ENCODE measurements at places on chromosomes 4 and X.
A peak's percentile ranks its signal among the peaks of the same experiment; 100 is the strongest.

DNA sequence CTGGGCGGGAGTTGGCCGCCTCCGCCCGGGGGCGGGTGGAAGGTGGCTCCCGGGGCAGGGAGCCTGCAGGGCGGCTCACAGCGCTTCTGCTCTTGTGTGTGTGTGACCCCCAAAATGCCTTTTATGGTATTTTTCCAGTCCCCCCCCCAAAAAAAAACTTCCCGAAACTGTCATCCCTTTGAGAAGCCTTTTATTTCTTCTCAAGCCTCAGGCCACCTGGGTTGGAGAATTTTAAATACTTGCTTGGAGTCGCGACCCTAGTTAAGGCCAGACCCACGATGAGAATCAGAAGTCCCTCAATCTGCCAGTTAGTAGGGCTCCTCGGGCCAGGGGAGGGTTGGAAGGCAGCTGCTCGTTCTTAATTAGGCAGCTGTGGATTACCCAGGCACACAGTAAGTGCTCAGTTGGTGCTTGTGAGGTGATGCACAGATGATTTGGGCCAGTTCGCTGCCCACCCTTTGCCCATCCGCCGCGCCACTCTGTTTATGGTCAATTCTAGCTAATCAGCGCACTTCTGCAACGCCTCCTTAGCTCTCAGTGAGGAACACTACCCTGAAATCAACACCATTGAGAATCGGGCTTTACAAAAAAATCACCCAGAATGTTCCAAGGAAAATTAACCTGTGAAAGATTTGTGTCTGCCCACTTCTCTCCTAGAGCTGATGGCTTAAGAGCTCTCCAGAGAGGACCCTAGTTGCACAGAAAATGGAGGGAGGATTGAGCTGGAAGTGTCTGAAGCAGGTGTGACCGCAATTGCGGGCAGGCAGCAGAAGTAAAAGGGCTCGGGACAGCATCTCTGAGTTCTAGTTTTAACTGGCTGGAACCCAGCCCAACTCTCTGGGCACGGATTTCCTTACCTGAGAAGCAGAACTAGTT lies 648 bp upstream of the SCD5 start:
- no peak for DNase-seq

DNA sequence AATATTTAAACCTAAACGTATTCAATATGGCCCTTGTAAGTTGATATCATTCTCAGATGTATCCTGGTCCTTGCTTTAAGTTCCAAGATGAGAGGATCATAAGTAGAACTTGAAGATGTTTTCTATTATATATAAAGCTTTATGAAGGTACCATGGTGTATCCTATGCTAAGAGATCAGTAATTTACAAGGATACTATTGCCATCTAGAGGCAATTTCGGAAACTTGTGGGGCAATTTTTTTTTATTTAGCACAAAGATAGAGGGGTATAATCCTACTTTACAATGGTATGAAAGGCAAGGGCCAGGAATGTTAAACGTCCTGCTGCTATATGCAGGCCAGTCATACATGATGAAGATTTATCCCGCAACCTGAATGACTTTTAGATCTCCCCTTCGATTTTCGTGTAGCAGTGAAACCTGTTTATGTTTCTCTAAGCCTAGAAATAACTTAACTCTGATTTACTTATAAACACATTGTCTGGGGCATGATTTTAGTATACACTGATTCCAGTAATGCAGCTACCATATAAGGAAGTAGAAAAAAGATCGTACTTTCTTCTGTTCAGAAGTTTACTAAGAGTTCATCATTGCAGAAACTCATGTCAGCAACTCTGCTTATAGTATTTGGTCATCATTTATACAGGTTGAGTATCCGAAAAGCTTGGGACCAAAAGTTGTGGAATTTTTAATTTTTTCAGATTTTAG lies 2.6 kb downstream of the SLC25A31 start:
- DNase-seq: peak; percentile 2

DNA sequence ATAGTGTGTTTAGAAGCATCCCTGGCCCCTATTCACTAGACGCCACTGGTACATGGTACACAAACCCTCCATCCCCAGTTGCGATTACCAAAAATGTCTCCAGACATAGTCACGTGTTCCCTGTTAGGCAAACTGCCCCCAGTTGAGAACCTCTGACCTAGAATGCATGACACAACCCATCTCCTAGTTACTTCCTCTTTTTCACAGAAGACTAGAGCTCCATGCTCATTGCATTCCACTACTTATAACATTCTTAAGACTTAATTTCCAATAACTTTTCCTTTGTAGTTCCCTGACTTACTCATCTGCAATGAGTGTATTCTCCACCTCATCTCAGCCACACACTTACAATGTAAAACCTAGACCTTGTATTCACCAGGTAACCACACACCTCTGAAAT lies 68.6 kb downstream of the PRSS12 start:
- DNase-seq: no peak

- no peak for DNase-seq
Observed at GRCh38 chrX:30831082-30831481, 58.0 kb downstream of the TAB3 start.

- DNase-seq: no peak
Observed at GRCh38 chrX:30951003-30951402, 61.9 kb upstream of the TAB3 start.

DNA sequence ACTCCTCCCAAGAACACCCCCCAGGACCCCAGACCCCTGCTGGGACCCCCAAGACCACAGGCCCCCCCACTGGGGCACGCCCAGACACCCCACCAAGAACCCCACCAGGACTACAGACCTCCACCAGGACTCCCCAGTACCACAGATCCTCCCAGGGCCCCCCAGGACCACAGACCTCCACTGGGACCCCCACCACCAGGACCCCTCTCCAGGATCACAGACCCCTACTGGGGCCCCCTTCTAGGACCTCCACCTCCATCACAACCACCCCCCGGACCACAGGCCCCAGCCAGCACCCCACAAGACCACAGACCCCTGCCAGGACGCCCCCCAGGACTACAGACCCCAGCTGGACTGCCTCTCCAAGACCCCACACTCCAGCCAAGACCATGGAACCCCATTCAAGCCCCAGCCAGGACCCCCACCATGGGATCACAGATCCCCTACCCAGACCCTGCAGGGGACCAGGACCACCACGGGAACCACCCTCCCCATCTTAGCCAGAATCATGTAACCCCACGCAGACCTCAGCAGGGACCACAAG lies 855 bp upstream of the DHRSX start:
- DNase-seq: no peak

GRCh38 chrX:136712650-136713310 lies 64.8 kb downstream of the CD40LG start:
- DNase-seq: no peak

- no peak for DNase-seq
Observed at GRCh38 chr4:15343581-15343980, 84.3 kb upstream of the C1QTNF7 start.

- DNase-seq: no peak
Observed at GRCh38 chr4:151248519-151248918, 28.4 kb upstream of the PRSS48 start.

DNA sequence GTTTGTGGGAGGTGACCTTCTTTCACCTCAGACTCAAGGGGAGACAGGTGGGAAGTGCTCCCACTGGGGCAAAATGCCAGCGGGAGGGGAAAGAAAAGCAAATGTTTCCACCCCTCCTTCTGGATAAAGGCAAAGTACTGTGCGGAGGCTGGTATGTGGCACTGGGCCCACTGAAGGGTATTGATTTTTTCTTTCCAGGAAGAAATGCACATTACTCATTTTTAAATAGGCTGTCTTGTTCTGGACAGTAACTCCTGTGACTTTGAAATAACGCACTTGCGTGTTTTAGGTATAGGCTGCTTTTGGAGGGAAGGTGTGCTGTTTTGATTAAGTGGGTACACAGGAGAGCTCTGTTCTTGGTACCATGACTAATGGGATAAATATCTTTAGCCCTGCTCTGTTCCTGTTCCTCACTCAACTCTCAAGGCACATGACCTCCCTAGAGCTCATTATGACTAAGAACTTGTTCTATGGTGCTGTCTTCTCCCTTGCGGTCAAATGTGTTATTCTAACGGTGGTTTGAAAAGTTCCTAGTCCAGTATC lies 40.7 kb upstream of the MBTPS2 start:
- DNase-seq: no peak

GRCh38 chr4:165512424-165512823 lies 133.6 kb downstream of the CPE start:
- no peak for DNase-seq

DNA sequence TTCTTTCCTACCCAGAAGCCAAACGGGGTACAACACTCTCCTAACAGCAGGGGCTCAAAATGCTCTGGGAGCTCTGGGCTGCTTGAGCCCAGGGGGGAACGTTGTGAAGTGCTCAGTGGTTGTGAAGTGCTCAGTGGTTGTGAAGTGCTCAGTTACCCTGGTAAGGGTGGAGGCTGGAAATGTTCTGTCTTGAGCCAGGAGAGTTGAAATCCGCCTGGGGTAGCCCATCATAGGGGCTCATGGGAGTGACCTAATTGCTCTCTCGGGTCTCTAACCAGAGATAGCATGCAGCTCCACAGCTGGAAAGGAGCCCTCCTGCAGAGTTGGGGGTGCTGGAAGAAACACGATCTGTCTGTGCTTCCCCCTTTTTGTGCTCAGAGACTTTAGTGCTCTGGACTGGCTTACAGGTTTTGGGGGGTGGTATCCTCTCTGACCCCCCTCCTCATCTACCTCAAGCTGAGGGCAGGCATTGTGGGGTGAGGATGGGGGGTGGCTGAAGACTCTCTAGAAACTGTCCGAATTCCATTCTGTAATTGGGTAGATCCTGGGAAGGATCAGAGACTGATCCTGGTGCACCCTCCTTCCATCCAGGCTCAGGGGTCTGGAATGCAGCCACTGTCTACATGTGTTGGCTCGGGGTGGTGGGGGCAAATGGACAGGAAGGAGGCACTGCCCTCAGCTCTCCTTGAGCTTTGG lies 2.7 kb downstream of the EFNB1 start:
- DNase-seq: no peak

GRCh38 chrX:311156-312129 lies 7.2 kb downstream of the GTPBP6 start:
- no peak for DNase-seq

- no peak for DNase-seq
Observed at GRCh38 chrX:153719238-153719637, 4.9 kb downstream of the BCAP31 start.

GRCh38 chrX:39377773-39378172 lies 576.5 kb downstream of the MID1IP1 start:
- no peak for DNase-seq

DNA sequence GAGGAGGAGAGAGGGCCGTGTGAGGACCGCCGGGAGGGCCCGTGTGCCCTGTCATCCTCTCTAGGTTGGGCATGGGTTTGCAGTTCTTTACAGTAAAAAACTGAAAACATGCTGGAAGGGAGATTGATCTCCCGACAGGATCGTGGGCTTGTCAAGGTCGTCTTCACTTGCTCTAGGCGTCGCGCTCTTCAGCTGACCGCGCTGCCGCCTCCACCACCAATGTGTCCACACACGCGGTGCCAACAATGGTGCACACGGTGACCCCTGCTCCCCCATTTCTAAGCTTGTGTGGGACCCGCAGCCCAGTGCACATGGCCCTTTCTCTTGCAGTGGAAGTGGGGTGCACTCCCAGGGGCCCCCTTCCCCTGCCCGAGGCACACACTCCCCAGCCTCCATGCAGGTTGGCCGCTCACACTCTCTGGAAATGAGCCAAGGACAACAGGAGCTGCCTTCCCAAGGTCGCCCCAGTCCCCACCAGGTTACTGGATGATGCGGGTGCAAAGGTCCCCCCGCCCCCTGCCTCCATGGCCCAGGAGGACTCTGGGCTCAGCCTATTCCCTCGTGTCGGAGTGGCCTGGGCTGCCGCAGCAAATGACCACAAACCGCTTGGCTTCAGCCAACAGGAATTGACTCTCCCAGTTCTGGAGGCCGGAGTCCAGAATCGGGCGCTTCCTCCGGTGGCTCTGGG lies 1.7 kb upstream of the ZFP92 start:
- no peak for DNase-seq

DNA sequence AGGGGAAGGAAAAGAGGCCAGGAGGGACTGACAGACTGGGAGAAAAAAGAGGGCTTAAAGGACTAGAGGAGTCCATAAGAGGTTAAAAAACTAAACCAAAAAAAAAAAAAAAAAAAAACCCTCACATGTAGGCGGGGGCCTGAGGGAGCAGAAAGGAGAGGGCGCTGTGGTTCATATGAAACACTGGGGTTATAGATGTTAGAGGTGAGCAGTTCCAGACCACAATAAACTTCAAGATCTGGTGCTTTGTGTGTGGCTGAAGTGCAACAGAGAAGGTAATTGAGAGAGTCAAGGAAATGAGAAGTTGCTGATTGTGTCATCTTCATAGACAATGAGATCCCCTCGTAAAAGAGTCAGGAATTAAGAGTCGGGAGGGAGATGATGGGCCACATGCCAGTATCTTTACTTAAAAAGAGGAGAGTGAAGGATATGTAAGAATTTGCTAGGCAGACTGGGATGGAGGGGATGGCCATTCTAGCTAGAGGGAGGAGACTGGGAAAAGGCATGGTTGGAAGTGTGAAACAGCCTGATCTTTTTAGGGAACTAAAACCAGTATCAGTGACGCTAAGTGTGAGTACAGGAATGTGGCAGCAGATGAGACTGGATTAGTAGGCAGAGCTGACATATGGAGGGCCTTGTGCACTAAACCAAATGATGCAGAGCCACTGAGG lies 18.4 kb upstream of the OGT start:
- no peak for DNase-seq

DNA sequence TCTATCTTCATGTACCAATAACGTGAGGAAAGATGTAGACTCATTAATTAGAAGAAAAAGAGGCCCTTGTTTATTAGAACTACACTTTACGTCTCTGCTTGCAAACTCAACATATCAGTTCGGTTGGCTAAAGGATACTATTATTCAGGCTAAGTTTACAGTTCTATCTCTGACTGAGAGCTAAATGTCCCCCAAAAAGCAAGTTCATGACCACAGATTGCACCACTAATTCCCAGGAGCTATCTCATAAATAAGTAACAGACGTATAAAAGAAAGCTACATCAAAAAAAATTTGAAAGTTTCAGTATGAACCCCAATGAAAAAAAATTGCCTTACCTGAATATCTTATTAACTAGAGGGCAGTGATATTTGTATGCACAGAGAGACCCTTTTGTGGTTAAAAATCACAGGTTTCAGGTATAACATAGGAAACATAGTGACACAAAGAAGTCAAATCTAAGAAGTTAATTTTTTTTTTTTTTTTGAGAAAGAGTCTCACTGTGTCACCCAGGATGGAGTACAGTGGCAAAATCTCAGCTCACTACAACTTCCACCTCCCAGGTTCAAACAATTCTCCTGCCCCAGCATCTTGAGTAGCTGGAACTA lies 128.9 kb downstream of the MAB21L2 start:
- DNase-seq: no peak

GRCh38 chrX:2967584-2967983 lies 38.4 kb upstream of the ARSD start:
- no peak for DNase-seq

DNA sequence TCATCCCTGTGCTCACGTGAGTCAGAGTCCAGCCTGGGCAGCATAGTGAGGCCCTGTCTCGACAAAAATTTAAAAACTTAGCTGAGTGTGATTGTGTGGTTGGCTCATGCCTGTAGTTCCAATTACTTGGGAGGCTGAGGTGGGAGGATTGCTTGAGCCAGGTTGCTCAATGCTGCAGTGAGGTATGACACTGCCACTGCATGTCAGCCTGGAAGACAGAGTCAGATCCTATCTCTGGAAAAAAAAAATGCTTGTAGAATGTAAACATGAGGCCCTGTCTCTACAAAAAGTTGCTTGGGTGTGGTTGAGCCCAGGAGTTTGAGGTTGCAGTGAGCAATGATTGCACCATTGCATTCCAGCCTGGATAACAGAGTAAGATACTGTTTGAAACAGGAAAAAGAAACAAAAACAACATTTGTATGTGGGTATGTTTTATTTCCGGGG lies 11.3 kb upstream of the YTHDC1 start:
- no peak for DNase-seq

GRCh38 chr4:121822047-121822446 lies 1.6 kb downstream of the CCNA2 start:
- DNase-seq: no peak

- no peak for DNase-seq
Observed at GRCh38 chr4:123096038-123096437, 173.6 kb upstream of the NUDT6 start.
